Central memory CD4-positive, alpha-beta T cell (primary cell): ENCODE measurements at places on chromosomes 3 and 15.
A peak's percentile ranks its signal among the peaks of the same experiment; 100 is the strongest.

GRCh38 chr3:73542136-73542535, 82.6 kb downstream of the PDZRN3 start:
- no peak for DNase-seq

DNA sequence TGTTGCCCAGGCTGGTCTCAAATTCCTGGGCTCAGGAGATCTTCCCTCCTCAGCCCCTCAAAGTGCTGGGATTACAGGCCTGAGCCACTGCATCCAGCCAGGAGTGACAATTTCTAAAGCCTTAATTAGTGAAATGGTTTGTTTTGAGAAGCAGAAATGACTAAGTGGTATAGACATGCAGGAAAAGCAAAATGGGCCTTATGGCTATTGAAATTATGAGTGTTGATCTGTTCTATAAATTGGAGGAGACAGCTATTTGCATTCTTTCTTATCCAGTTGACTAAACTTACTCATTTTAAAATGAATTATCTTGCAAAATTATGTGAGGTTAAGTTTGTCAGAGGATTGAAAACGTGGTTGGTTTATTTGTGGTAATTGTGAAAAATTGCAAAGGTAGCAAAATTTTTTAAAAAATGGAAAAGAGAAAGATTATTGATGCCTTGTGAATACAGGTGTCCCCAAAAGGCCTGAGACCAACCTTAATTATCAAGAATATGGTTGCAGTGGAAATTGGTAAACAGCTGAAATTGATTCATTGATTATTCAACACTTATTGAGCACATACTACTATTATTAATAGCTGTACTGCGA, 7.9 kb downstream of the RAP2B start:
- no peak for DNase-seq

GRCh38 chr3:155603302-155603701, 141.6 kb downstream of the PLCH1 start:
- no peak for DNase-seq

GRCh38 chr15:37142371-37142770, 42.0 kb upstream of the MEIS2 start:
- DNase-seq = no peak

GRCh38 chr15:81301385-81301784, 22.6 kb downstream of the STARD5 start:
- no peak for DNase-seq

DNA sequence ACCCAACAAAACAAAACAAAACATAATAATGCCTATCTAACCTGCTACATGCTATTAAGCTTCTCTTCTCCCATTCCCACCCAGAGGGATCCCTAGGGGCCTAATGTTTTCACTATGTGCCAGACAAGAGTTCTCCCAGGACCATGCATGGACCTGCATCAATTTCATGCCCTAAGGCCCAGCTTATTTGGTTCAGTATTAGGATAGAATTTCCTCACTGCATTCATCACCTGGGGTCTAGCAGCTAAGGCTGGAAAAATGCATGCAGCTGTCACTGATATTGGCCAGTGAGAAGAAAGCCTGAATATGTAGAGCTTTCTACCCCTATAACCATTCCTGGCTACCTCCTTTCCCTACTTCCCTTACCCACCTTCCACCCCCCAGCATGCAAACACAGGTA, 2.0 kb upstream of the HCLS1 start:
- no peak for DNase-seq

DNA sequence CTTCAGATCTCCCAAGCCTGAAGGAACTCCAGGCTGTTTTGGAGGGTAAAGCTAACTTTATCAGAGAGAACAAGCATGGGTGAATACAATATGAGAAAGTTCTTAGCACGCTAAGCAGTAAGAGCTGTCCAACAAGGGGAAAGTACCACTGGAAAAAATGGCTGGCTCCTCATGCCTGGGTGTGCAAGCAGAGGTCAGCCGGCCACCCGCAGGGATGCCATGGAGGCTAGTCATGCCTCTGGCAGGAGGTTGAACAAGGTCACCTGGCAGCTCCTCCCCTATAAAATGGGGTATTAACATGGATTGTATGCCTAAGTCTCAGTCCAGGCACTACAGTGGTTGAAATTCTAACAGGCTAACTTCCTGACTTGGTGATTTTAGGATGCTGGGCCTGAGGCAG, 75.4 kb upstream of the SLC6A1 start:
- DNase-seq = no peak

- no peak for DNase-seq
Observed at GRCh38 chr15:31560643-31561042, 234.0 kb downstream of the KLF13 start.

DNA sequence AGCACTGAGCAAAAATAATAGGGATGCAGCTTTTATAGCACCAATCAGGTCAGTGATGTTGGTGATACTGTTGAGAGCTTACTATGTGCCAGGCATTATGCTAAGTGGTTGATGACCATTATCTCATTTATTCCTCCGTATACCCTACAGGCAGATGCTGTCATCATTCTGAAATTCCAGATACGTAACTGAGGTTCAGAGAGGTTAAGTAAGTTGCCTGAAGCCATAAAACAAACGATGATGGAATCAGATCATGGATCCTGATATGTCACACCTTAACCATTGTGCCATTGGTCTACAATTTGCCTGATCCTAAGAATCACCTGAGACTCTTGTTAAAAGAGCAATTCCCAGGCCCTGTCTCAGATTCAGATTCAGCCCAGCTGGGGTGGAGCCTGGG, 49.5 kb downstream of the ST6GAL1 start:
- DNase-seq = no peak

GRCh38 chr15:97410897-97411575, 549.5 kb upstream of the ARRDC4 start:
- DNase-seq = no peak

DNA sequence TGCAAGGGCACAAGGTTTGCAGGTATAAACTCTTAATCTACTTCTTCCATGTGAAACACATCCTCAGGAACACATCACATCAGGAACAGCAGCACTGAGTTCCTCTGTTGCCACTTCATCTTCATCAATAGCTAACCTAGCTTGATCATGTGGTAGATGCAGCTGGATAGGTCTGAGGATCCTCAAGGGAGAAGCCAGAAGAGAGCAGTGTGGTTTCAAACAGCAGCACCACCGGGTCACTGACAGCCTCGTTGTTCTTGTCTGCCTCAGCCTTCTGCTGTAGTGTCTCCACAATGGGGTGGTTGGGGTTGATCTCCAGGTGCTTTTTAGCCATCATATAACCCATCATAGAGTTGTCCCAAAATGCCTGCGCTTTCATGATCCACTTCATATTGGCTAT, 58.8 kb downstream of the ADAM10 start:
- DNase-seq = no peak

- DNase-seq = no peak
Observed at GRCh38 chr3:114668099-114668498, 374.3 kb downstream of the TIGIT start.

GRCh38 chr3:72535772-72536171, 312.5 kb downstream of the SHQ1 start:
- DNase-seq = no peak

DNA sequence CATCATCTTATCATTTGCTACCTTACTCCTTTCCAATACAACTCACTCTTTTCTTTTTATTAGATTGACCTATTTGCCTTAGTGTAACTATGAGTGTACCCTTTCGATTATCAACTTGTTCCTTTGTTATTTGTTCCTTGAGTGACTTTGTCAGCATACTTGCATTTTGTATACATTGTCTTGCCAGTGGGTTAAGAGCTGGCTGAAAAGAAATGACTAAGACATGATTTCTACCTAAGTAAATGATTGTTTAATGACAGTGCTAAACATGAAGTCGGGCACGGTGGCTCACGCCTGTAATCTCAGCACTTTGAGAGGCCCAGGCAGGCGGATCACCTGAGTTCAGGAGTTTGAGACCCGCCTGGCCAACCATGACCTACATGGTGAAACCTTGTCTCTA, 1042.3 kb downstream of the TBL1XR1 start:
- no peak for DNase-seq

DNA sequence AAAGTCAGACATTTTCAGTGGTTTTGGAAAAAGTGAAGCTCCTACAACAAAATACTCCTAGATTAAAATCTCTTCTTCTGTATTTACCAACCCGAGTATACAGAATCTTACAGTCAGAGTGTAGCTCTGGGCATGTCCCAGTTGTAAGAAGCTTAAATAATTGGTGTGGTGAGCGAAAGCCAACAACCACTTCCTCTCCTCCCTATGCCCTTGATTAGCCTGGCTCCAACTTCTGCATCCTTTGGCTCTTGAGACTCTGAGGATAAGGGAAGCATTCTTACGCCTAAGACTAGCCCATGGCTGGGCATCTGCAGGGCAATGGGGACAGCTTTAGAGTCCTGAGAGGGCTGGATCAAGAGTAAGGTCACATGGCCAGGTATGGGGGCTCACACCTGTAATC, 25.5 kb downstream of the RFT1 start:
- DNase-seq = no peak

DNA sequence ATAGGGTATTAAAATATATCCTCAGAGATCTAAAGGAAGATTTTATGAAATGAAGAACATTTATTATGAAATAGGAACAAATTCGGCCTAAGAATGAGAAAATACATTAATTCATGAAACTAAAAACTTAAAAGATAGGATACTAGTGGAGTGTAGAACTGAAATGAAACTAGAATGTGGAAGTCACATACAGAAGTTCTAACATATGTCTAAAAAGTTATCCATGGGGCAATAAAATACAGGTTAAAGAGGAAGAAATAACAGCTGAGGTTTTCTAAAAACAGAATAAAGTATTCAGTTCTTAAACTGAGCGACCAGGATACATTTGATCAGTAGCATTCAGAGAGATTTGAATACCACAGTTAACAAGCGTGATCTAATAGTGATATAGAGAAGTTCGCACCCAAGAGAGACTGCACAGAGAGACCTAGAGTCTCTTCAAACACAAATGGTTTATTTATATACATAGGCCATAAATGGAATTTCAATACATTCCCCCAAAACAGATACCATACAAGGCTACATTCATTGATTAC, 85.9 kb downstream of the FEZF2 start:
- no peak for DNase-seq

- DNase-seq = no peak
Observed at GRCh38 chr3:29822071-29822470, 541.2 kb downstream of the RBMS3 start.

- DNase-seq = peak; percentile 34
Observed at GRCh38 chr3:193040836-193041672, 123.4 kb upstream of the MB21D2 start.

DNA sequence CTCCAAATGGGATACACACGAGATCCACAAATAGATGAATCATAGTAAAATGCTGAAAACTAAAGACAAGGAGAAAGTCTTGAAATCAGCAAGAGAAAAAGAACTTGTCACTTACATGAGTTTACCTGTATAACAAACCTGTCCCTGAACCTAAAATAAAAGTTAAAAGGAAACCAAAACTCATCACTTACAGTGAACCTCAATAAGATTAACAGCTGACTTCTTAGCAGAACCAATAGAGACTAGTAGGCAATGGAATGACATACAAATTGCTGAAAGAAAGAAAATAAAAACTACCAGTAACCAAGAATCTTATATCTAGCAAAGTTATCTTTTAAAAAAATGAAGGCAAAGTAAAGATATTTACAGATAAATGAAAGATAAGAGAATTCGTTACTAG, 27.4 kb downstream of the SEC22A start:
- DNase-seq = no peak

GRCh38 chr3:25471081-25471768, 43.2 kb downstream of the RARB start:
- no peak for DNase-seq

DNA sequence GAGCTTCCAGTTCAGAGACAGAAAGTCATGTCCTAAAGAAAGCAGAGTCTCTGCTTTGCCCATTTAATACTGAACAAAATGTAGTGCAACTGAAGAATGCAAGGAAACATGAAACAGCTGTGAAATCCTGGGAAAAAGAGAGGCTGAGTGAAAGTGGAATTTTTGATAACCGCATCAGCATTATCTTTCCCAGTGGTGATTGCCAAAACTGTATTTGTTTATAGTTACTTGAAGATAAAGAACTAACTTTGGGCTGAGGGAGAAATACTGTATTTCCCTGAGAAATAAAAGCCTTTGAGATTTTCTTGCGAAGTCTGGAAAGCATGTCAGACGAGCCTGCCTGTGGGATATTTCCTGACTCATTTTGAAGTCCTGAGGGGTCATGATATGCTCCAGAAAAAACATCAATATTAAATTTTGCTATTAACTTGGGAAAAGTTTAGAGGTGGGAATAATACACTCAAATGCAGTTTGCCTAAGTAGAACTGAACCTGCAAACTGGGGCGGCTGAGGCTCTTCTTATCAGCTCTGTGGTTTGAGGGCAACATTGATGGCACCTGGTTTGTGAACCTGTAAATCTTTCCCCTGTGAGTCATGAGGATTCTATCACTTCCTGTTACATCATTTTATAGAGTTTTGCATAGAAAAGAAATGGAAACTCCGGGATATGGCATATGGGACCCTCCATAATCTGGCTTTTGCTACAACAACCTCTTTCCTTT, 855.3 kb downstream of the MCTP2 start:
- no peak for DNase-seq

- no peak for DNase-seq
Observed at GRCh38 chr3:184783319-184783718, 28.6 kb upstream of the VPS8 start.

DNA sequence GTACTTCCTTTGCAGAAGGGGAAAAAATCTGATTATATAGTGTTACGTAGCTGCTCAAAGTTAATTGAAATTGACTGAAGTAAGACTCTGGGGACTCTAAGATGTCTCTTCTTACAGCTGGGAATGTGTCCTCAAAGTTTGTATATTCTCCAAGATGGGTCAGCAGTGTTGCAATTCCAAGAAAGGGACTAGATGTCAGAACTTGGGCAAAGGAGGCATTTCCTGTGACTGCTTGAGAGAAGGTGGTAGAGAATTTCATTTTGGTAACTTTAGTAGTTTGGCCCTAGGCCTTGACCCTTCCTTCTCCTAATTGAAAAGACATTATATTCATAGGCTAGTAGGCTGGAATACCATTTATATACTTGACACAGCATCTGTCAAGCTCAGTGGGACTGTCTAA, 33.9 kb downstream of the PTPRG start:
- DNase-seq = no peak

GRCh38 chr15:73962433-73962832, 29.7 kb downstream of the STOML1 start:
- no peak for DNase-seq

DNA sequence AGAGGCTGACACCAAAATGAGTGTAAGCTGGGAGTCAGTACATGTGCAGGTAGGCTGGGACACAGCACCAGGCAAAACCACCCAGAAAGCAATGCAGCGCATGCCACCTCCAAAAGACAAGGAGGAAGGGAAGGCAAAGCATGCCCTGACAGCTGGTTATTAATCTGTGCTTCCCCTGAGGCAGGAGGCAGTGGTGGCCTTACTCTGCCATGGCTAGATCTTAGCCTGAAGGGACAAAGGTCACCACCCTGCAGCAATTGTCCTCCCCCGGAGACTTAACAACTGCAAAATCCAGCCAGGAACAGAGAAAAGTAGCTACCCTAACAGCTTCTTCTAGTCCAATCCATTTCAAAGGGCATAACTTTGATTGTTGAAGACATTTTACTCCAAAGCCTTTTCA, 73.7 kb downstream of the PLD1 start:
- DNase-seq = no peak

- DNase-seq = no peak
Observed at GRCh38 chr3:14119651-14120050, 5.0 kb downstream of the CHCHD4 start.

- no peak for DNase-seq
Observed at GRCh38 chr3:171169866-171170265, 143.3 kb upstream of the SLC2A2 start.

GRCh38 chr3:195767792-195768191, 43.9 kb downstream of the MUC4 start:
- DNase-seq = no peak
